Stimulated activated CD8-positive, alpha-beta memory T cell treated with anti-CD3 and anti-CD28 coated beads, Interleukin-7, amount 100 ng/mL, for 1 hour (primary cell): ENCODE measurements at places on chromosomes 3 and 15.
A peak's percentile ranks its signal among the peaks of the same experiment; 100 is the strongest.

DNA sequence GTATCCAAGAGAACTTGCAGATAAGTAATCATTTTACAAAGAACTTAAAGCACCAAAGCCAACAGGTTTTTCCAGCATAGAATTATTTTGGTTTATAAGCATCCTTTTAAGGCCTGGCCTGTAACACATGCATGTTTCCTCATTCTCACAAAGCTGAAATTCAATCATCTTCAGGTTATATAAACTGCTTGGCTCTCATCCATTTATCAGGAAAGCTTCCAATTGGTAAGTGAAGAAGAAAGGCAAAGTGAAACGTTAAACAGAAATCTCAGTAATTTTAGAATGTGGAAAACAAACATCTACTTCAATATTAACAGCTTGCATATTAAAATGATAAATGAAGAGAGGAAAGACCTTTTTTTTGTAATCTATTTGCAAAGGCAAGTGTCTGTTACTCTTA, 1.6 kb downstream of the SERP1 start:
- DNase-seq = no peak

DNA sequence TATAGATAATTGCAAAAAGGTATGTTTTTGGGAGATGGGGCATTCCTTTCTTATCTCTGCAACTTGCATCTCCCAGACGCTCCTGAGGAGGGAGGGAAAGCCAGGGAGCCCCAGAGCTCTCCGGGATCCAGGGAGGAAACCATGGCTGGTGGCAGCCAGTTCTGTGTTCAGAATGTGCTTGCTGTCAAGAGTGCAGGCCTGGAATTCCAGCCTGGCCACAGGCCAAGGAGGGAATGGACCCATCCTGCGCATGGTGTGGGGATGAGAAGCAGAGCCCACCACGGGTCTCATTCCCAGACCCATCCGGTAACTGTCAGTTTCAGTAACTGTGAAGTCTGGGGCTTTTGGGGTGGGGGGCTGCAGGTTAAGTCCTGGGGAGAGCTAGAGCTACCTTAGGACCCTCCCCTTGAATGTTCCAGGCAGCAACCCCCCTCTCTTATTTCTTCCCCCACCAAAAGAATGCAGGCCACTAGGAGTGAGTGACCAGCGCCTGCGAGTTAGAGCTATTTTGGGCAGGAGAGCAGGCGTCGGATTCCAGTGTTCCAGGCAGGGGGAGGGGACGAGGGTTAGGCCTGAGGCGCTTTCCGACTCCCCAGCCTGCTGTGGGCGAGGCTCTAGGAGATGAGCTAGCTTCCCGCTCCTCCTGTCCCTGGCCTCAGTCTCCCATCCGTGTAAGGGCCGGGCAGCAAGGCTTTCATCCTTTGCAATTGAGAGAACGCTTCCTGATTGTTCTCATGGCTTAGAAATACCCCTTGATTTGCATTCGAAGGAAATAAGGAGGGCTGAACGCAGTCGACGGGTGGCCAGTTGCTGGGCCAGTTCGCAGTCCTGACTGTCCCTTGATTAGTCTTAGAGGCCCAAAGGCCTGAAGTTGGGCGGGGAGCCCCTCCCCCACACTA, 781 bp upstream of the DAG1 start:
- no peak for DNase-seq

GRCh38 chr15:65275104-65275727, 11.5 kb downstream of the PARP16 start:
- no peak for DNase-seq

- no peak for DNase-seq
Observed at GRCh38 chr15:50978580-50978979, 70.1 kb downstream of the AP4E1 start.

- DNase-seq = no peak
Observed at GRCh38 chr3:32282578-32283154, 44.2 kb downstream of the CMTM8 start.

- no peak for DNase-seq
Observed at GRCh38 chr3:110533089-110533488, 538.5 kb upstream of the NECTIN3 start.

- no peak for DNase-seq
Observed at GRCh38 chr3:149371723-149372114, 5.7 kb downstream of the TM4SF1 start.

GRCh38 chr3:173395073-173395411, 2.5 kb upstream of the NLGN1 start:
- no peak for DNase-seq

DNA sequence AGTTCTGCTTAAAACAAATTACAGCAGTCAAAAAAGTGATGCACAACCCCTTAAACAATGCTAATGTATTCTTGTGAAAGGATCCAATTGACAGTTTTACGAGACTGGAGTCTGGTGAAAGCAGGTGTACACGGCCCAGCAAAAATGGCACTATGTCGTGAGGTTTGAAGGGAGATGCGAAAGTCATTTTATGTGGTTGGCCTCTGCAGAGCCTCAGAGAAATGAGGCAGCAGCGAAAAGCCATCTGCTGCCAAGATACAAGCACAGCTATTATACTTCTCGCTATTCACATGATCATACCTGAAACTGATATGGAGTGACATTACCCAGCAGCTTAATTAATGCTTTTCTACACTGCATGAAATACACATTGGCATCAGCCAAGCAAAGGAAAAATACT, 36.4 kb downstream of the MECOM start:
- no peak for DNase-seq

DNA sequence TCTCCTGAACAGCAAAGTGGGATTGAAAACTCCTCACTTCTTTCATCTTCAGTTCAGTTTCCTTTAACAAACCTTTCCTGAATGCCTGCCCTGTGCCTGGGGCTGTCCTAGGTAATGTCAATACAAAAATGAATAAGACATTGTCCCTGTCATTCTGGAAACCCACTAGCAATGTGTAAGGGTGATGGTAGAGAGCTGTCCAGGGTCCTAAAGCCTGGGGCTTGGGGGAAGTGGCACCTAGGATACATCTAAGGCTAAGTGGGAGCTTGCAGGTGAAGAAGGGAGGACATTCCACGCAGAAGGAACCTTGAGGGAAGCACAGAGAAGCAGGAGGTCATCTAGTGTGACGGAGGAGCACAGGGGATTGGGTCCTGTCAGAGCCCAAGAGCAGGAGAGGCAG, 212.7 kb upstream of the PPP2R3A start:
- no peak for DNase-seq

- no peak for DNase-seq
Observed at GRCh38 chr15:49464522-49464921, 41.5 kb downstream of the FGF7 start.

GRCh38 chr15:67126551-67127330, 61.3 kb downstream of the SMAD3 start:
- no peak for DNase-seq

DNA sequence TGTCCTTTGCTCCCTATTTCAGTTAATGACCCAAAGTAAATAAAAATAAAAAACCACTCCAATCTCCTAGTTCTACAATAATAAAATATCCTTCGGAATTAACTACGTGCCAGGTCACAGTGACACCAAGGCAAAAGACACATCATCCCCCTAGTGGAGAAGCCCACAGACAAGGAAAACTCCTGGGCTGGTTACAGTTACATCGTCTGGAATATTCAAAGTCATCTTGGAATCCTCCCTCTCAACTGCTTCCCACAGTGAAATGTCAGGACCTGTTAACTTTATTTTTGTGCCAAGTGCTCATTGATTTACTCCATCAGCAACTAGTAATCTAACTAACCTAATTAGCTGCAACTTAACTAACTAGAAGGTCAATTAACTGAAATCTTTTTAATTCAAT, 349.3 kb downstream of the MAGI1 start:
- no peak for DNase-seq

GRCh38 chr3:195896361-195897080, 11.8 kb downstream of the TNK2 start:
- DNase-seq = no peak

- DNase-seq = no peak
Observed at GRCh38 chr15:43518197-43518761, 871 bp downstream of the MAP1A start.

DNA sequence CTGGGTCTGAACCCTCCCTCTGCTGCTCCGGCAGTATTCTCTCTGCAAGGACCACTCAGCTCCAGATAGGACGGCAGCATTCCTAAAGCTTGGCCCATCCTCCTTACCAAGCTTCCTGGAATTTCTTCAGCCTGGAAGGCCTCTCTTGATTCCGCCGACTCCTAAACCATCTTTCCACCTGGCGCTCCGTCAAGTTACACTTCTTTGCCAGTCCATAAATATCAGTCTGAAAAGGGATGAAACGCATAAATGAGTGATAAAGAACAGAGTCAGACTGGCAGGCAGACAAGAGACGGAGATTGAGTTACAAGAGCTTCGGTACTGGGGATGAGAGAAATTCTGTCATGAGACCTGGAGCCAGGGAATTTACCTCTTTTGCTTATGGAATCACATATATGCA, 44.3 kb downstream of the CERS3 start:
- no peak for DNase-seq

DNA sequence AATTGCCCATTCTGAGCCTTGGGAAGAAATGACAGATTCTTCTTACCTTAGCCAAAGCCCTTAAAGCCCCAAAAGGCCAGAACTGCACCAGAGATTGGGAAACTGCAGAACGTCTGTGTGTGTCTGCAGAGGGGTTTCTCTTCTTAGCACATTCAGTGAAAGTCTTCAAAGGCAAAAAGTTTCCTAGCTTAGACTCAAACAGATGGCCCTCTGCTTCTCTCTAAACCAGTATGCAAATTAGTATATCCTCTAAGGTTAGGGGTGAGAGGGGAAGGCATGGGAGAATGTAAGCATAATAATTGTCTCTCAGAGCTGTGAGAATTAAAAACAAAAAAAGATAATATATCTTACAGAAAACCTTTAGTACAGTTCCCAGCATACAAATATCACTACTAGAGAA, 334.0 kb upstream of the MCTP2 start:
- no peak for DNase-seq

DNA sequence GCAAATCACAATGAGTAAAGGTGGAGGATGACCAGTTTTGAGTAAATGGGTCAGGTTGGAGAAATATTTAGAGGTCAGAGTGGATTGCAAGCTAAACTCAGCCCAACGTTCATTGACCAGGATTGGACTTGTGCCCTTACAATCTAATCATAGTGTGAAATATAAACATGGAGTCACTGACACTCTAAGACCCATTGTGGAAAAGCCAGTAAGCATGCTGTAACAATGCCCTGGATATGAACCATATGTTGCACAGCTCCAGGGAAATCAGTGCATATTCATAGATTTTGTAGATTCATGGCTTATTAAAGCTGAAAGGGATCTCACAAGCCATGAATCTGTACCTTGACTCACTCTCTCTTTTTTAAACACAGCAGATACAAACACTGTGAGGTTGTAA, 660.2 kb upstream of the LMCD1 start:
- DNase-seq = no peak

- DNase-seq = no peak
Observed at GRCh38 chr3:7075117-7075516, 214.2 kb downstream of the GRM7 start.

- DNase-seq = no peak
Observed at GRCh38 chr15:52532427-52532826, 3.7 kb upstream of the MYO5A start.

DNA sequence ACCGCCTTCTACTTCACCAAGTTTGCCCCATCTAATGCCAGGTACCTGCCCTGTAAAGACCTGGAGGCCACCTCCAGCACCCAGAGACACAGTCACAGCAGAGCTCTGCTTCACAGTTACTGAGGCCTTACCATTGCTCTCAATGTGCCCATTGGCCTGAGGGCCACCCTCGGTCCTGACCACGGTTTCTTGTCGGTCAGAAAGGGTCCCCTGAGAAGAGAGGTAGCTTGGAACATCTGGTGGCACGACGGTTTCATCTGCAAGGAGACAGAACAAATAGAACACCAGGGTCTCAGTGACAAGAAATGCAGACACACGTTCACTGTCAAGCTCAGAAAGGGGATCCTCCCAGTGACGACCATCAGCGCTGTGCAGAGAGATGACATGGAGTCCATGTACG, 118.7 kb downstream of the LRIG1 start:
- DNase-seq = no peak

DNA sequence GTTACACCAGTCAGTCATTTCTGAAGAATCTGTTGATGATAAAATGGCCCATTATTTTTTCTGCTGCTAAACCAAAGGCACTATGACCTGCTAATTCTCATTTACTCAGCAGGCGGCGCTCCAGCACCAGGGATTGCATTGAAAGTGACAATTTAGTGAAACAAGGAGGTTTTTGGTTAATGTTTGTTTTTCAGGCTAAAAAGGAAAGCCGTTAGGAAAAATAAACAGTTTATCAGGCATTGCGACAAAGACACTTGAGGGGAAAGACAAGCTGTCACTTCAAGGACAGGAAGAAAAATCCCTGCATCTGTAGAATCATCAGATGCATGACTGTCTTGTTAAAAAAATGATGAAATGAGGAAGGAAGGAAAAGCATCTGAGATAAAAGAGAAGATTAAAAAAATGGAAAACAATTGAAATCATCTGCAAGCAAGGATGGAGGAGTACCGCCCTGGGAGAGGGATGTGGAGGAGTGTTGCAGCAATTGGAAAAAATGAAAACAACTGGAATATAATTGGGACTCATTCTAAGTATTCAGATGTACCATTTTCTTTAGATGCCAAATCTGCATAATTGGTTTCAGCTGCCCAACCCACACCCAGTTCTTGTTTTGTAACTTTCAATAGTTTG, 54.0 kb downstream of the NR1D2 start:
- peak; percentile 19 for DNase-seq

DNA sequence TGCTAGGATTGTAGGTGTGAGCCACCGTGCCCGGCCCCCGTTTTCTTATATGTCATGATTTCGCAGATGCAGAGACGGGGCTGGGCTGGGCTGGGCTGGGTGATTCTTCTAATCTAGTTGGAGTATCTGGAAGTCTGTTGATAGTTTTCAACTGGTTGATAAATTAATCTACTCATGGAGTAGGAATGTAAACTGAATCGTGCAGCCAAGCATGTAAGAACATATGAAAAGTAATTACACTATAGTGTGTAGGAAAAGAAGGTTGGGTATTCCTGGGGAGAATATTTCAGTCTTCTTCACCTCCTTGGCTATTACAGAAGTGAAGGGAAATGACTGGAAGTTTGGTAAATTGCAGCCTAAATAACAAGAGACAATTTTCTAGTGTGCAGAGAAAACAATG, 82.6 kb upstream of the MAGI1 start:
- no peak for DNase-seq

DNA sequence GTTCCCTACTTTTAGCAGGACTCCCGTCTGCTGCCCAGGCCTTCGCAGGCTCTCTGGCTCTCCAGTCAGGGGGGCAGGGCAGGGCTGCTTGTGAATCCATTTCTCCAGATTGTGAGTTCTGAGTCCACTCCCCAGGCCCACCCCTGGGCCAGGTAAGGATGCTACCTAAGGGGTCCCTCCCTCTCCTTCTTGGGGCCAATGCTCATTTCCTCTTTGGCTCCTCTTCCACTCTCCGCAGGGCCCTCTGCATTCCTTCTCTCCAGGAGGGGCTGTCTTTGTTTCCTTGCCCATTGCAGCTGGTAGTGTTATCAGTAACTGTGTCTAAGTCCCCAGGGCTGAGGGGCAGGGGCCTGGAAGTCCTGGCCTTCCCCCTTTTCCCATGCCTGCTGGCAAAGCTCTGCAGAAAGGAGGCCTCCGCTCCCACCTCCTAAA, 13.0 kb upstream of the CACNA2D2 start:
- no peak for DNase-seq
